Dermis blood vessel endothelial cell (primary cell): ENCODE measurements at places on chromosomes 16 and 17. TPM values are rescaled to one million over a fixed set of nuclear protein-coding genes. Genes with fewer than 3 reads are reported as not detected.
A peak's percentile ranks its signal among the peaks of the same experiment; 100 is the strongest.

RBFOX1 gene
- total RNA-seq: not detected in 2 replicates

DNAH3 gene
- not detected in 2 replicates for total RNA-seq

KCTD2 gene
- total RNA-seq: 17.4 and 22.8 TPM in 2 replicates

- no peak for DNase-seq
Observed at GRCh38 chr16:83854420-83854819, 44.5 kb upstream of the MLYCD start.

GRCh38 chr16:85273293-85273692 lies 161.0 kb upstream of the CIBAR2 start:
- DNase-seq: no peak

GRCh38 chr16:89491974-89492687 lies 1.8 kb upstream of the ANKRD11 start:
- DNase-seq: no peak

MYO15A gene
- under 0.01 and 0.60 TPM in 2 replicates for total RNA-seq

DNA sequence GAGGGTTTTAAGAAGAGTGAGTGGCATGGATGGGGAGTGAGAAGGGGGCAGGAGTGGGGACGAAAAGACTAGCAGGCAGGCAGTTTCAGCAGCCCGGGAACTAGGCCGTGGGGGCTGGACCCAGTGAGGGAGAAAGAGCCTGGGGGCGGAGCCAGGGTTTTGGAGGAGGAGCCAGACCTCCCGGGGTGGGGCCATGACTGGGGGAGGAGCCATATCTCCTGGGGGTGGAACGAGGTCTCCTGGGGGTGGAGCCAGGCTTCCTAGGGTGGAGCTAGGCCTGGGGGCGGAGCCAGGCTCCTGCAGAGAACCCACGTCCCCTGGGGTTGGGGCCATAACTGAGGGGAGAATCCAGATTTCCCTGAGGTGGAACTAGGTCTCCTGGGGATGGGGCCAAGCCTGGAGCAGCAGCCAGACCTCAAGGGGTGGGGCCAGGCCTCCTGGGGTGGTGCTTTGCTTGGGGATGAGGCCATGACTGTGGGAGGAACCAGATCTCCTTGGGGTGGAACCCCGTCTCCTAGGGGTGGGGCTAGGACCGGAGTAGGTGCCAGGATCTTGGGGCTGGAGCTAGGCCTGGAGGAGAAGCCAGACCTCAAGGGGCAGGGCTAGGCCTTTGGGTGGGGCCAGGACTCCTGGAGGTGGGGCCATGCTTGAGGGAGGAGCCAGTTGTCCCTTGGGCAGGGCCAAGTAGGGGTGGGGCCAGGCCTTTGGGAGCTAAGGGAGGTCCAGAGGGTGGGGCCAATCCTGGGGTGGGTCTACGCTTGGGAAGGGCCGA lies 41.7 kb upstream of the JPH3 start:
- DNase-seq: peak; percentile 46

DNA sequence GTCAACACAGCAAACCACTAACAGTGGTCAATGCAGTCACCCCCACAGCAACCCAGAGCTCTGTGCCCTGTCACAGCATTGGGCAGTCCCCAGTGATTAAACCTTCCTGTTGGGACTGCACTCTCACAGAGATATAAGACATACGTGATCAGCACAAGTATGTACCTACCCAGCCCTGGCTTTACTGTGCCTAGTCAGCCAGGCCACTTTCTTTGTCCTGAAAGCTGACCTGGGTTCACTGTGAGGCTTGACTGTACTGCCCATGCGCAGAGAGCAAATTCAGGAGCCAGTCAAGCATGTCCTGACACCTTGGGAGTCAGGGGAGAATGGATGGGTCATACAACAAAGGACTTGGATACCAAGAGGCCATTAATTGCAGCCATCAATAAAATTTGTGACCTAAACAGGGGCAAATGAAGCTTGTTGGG lies 10.9 kb upstream of the TMEM170A start:
- no peak for DNase-seq

DNA sequence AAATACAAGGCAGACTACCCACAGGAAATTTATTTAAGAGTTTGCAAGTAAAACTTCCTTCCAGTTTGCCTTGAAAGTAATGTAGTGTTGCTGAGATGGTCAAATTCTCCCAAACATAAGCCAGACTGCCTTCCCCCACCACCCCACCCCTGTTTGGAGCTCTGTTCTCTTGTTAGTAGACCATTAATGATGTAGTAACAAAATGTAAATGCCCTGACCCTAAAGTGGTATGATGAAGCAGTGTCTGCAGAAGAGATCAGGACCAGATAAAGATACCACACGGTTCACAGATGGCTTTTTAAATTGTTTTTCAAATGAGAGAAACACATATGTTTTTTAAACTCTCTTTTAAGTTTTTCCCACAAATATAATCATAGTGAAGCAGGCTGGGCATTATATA lies 136.4 kb upstream of the TMEM97 start:
- DNase-seq: no peak

DNA sequence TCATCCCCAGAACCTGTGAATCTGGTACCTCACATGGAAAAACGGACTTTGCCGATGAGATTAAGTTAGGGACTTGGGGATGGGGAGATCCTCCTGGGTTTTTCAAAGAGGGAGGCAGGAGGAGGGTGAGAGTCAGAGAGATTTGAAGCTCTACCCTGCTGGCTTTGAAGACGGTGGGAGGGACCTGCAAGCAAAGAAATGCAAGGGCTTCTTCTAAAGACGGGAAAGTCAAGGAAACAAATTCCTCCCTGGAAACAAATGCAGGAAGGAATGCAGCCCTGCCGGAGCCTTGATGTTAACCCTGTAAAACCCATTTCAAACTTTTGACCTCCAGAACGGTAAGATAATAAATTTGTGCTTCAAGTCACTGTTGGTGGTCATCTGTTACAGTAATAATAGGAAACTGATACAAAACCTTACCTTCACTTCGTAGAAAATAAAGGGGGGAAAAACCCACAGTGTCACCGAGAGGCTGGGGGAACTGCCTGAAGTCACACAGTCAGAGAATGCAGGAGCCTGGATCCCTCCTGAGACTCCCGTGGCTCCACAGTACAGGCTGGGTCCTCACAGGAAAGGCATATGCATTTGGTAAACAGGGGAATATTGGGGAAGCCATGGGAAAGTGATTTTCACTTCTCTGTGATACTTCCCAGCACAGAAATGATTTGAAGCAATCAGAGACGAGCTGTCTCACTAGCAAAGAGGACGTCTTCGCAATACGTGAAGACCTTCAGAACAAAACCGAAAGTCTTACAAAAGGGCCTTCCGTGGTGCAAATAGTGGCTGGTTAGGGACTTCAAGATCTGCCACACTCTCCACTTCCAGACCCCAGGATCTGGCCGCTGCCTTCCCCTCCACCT lies 58.9 kb upstream of the CLEC3A start:
- no peak for DNase-seq

DNA sequence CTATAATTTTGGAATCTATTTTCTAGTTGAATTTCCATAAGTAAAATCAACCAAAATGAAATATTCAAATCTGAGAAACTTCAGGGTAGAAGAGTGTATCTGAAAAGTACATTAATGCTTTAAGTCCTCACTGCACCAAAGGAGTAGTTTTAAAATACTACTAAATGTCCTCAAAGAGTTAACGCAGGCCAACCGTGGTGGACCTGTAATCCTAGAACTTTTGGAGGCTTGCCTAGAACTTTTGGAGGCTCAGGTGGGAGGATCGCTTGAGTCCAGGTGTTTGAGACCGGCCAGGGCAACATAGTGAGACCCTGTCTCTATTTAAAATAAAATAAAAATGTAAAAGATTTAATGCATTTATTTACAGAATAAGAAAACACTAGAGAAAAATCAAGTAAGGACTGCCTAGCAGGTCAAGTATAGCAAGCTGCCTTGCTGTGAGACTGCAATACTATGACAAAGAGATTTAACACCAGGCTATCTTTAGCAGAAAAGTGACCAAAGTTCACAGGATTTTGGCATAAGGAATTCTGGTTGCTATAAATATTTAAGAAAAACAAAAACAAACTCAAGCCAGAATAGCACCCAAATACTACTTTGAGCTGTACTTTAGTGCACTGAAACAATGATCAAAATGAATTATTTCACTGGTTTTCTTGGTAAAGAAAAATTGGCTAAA lies 41.0 kb downstream of the CHCT1 start:
- no peak for DNase-seq

DNA sequence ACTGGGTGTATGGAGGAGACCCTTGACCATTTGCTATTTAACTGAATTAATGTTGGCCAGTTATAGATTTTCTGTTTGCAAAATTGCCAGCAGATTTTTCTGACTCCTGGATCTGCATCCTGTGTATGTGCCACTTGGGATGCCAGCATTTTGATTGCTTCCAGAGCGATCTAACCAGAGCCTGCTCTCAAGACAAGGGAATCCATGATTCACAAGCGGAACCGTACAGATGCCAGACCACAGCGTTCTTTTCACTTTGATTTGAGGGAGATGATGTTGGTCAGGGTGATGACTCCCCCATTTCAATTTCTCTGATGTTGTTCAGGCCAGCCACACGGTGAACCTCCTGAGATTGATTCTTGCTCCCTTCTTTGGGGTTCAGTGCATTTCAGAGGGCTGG lies 228.7 kb downstream of the CDH13 start:
- no peak for DNase-seq

GRCh38 chr16:88940862-88941817 lies 35.9 kb downstream of the CBFA2T3 start:
- no peak for DNase-seq

- no peak for DNase-seq
Observed at GRCh38 chr16:81798311-81799137, 19.4 kb downstream of the PLCG2 start.

PRR35 gene
- total RNA-seq: not detected in 2 replicates

- DNase-seq: peak; percentile 80
Observed at GRCh38 chr16:19179546-19180490, 11.8 kb downstream of the SYT17 start.

DNA sequence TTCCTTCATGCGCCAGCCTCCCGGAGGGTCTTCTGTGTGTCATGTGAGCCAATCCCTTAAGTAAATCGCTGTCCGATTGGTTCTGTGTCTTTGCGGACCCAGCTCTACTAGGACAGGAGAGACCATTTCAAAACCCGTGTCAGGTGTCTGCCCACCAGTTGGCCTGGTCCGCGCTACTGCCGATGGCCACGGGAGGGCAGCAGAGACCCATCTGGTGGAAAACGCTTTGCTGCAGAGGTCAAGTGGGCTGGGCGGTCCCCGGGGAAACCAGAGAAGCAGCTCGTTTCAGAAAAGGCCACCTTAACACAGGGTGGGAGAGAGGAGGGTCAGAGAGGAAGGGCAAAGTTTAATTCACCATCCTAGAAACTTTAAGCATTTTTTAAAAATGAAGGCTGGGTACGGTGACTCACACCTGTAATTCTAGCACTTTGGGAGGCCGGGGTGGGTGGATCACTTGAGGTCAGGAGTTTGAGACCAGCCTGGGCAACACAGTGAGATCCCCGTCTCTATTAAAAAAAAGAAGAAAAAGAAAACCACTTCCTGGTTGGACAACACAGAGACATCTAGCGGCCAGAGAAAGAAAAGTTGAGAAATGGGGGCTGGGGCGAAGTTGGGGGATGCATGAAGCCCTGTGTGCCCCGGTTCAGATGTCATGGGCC lies 2.8 kb upstream of the CIBAR2 start:
- peak; percentile 89 for DNase-seq

DNA sequence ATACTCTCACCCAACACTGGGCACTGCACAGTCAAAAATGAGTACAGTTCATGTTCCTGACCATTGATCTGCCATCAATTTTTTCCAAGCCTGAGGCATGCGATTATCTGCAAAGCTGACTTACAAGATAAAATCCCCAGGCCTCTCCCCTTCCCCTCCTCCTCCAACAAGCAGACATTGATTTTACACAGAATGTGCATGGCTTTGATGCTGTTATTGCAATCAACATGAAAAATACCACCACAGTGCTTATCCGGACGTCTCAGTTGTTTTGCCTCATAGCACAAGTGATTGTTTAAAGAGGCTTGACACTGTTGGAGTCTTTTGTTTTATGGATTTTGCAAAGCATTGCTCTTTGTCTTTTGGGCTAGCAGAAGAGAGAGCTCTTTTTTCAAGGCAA lies 163.8 kb downstream of the TOX3 start:
- no peak for DNase-seq

- no peak for DNase-seq
Observed at GRCh38 chr16:24087891-24088410, 168.2 kb upstream of the CACNG3 start.

DNA sequence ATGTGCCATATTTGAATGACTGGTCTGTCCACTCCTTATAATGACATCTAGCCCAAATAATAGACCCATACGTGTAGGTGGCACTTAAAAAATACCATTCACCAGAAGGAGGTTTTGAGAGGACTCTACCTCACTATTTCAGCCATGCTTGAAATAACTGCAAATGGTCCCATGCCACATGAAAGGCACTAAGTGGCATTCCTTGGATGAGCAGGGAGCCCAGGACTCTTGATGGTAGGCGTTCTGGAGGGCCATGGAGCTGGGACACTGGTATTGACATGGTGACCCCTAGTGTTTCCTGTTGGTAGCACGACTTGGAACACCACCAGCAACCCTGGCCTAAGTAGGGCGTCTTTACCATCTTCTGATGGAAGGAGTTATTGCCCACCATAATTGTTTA lies 148.7 kb upstream of the ZFHX3 start:
- DNase-seq: peak; percentile 88

DNA sequence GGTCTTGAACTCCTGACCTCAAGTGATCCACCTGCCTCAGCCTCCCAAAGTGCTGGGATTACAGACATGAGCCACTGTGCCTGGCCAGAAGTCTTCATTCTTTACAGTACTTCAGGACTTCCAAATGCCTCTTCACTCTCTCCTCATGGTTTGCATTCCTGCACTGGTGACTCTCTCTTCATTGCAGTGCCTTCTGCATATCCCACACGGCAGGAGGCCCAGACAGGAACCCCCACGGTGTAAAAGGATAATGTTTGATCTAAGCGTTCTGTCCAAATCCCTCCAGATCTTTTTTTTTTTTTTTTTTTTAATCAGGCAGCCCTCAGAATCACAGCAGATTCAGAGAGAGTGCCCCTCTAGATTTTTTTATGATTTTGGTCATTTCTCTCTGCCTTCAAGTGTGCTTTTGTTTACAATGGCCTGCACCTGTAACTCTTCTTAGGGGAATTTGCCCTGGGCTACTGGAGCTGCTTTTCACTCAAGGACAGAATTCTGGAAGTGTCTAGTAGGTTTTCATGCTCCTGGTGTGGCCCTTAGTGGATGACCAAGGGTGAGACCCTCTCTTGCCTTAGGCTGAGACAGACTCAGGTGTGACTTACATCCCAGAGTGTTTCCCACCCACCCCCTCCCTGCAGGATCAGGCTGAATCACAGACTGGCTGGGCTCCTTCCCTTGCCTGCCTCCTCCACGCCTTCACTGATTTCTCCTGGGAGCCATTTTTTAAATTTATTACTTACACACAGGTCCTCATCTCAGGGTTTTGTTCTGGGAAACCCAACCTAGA lies 19.8 kb upstream of the NF1 start:
- DNase-seq: no peak

GRCh38 chr16:60553090-60553757 lies 1483.0 kb downstream of the CDH8 start:
- no peak for DNase-seq
